Fibroblast of skin of left biceps (primary cell): ENCODE measurements at places on chromosomes 3 and 15.

DNA sequence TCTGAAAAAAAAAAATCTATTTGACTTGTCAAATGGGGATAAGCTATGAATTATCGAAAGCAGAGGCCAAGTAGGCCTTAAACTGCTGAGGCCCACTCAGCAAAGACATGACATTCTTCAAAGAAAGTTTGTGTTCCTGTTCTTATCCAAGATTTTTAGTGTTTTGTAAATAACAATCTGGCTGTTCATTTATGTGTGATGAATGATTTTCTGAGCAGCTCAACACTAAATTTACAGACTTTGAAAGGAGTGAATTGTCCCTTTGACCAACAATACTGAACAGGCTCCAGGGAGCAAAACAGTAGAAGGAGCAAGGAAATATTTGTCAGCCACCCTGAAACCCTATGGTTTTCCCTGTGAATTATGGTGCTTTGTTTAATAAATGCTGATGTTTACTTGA is 512.6 kb upstream of the NAALADL2 start:
- DNase-seq: no peak

- DNase-seq: no peak
These were observed 551.8 kb upstream of the CBLB start for GRCh38 chr3:106420628-106421027.

DNA sequence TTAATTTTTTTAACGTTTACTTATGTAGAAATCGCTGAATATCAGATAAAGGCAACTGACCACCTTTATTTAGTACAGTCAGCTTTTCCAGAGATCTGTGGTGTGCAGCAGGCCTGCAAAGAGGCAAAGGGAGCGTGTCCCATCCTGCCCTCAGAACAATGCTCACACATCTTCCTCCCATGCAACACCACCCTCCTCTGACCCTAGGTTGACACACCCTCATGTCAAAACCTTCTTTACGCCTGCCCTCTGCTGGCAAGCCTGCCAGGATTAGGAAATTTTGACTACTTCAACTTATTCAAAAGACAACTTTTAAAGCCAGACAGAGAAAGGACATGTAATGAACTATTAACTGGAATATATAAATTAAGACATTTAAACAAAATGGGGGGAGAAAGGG is 513.7 kb downstream of the FOXP1 start:
- DNase-seq: no peak

GRCh38 chr15:37134244-37134643 is 33.9 kb upstream of the MEIS2 start:
- no peak for DNase-seq

- DNase-seq: no peak
These were observed 50.8 kb upstream of the PRR23E start for GRCh38 chr3:127141921-127142730.

GRCh38 chr3:119631516-119631915 is 28.9 kb downstream of the POPDC2 start:
- DNase-seq: no peak

GRCh38 chr3:68996356-68996995 is 17.0 kb downstream of the EOGT start:
- DNase-seq: no peak

DNA sequence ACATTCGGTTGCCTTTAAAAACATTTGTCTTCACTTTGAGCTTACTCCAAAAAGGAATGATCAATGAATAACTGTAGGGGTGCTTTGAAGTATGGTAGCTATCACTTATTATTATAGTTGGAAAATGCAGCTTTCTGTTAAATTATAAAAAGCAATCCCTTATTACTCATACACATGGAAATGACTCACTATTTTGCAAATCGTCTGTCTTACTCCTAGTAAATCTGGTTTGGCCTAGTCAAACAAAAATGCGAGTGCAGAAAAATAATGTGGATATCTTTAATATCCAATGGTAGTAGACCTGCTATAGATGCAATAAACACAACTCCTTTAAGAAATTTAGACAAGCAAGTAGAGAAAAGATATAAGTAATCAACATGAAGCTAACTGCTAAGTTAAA is 112.5 kb downstream of the ZIC1 start:
- peak; percentile 30 for DNase-seq

- no peak for DNase-seq
These were observed 206.4 kb downstream of the MEX3B start for GRCh38 chr15:81839387-81839786.

DNA sequence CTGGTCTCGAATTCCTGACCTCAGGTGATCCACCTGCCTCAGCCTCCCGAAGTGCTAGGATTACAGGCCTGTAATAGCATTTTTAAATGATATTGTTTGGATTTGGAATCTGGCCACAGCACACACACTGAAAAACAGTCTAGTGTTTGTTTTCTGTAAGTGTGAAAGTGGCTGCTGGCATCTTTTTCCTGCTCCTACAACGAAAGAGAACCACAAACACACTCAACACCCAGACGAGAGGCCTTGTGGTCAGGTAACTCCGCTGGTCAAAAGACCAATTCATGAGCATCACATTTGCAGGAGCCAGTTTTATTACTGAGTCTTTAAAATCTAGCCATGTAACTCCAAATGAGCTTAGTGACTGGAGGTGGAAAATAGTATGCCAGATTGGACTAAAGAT is 50.2 kb downstream of the IMPG2 start:
- no peak for DNase-seq

DNA sequence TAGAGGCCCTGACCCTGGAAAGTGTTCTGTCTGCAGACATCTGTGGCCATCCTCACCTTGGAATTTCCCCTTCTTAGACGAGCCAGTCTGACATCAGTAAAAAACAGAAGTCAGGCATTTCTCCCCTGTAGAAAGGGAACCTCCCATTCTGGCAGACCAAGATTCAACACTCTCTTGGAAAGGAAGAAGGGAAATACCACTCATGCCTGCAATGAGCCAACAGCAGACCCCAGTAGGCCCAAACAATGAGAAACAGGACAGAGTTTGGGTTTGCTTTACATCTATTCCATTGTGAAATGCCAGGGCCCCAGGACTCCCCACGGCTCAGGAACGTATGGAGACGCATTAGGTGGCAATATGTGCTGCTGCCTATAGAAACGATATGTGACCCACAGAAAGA is 264.0 kb upstream of the NSMCE3 start:
- DNase-seq: no peak

DNA sequence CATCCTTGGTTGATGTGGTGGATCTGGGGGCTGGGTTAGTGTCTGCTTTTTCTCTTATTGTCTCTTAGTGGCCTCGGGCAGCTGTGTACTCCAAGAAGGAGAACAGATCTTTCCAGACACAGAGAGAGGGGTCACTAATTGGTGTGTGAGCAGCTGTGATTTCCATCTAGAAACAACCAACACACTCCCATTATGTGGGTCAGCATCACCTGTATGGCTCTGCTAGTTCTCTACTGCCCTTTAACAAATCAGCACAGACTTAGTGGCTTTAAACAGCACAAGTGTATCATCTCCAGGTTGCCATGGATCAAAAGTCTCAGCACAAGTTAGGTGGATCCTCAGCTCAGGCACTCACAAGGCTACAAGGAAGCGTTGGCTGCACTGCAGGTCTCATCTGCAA is 156.8 kb downstream of the LRTM1 start:
- no peak for DNase-seq

- DNase-seq: no peak
These were observed 237.6 kb upstream of the NDN start for GRCh38 chr15:23924686-23925085.

GRCh38 chr15:88605189-88606069 is 15.7 kb upstream of the AEN start:
- DNase-seq: no peak

DNA sequence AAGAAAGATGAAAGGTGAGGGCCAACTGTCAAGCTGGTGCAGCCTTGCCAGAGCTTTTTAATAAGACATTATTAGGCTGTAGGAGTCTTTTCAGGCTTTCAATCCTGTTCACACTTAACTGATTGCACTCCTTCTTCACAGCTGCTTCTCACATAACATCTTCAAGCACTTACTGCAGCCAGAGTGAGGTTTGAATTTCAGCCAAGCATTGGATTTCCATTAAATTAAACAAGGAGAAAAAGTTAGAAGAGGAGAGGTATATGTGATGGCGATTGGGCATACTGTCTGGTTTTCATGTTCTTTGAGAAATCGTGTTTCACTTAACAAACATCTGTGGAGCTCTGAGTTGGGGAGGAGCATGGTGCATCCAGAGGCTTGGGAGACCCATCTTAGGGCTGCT is 392.8 kb upstream of the LRRC3B start:
- DNase-seq: no peak

DNA sequence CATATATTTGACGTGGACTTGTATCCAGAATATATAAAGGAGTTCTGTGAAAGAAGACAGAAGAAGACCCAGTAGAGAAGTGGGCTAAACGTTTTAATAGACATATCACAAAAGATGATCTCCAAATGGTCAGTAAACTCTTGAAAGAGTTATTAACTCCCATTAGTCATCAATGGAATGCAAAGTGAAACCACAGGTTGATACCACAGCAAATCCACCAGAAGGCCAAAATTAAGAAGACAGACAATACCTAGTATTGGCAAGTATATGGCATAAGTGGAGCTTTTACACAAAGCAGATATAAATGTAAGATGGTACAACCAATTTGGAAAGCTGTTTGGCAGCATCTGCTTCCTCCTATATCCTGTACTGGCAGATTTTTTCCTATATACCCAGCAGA is 6.0 kb downstream of the SPATA16 start:
- no peak for DNase-seq

- DNase-seq: no peak
These were observed 11.9 kb upstream of the SRP14 start for GRCh38 chr15:40050788-40051470.

DNA sequence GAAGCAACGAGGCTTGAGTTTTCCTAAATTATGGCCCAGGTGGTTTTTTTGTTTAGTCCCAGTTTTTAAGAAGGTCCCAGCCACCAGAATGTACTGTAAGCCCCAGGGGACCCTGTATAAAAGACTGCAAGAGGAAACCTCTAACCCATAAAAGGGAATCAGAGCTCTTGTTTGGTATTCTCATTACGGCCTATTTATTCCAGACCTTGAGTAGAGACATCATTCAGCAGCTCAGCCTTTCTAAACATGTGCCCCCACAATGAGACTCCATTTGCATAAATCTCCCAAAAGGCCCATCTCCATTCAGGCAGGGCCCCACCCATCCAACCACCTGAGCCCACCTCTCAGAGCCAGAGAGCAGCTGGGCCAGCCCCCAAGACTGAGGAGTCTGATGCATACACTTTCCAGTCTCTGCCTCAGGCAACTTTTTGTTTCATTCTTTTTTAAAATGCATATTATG is 25.7 kb downstream of the ZDHHC3 start:
- no peak for DNase-seq

DNA sequence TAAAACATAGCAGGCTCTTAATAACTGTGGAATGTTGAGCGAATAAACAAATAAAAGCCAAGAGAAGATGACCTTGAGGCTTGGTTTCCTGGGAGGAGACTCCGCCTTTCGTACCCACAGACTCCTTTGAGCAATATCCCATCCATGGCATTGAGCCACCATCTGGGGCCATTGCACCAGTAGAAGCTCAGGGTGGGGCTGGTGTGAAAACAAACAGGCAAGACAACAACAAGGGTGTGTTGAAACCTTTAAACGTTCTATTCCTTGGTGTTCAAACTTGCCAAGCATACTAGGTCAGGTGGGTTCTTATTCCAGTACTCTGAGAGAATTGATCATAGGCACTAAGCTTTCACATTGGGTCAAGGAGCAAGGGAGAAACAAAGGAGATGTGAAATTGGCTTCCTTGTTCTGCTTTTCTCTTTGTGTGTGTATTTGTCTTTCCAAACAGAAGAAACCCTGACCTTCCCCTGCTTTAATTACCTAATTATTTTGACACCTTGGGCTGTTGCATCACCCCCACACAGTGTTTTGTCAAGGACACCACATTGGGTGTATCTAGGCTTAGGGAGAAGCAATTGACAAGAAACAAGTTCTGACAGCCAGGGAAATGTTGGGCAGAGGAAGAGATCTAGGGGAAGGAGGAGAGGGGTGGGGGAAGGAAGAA is 105.1 kb upstream of the BCL6 start:
- DNase-seq: no peak

DNA sequence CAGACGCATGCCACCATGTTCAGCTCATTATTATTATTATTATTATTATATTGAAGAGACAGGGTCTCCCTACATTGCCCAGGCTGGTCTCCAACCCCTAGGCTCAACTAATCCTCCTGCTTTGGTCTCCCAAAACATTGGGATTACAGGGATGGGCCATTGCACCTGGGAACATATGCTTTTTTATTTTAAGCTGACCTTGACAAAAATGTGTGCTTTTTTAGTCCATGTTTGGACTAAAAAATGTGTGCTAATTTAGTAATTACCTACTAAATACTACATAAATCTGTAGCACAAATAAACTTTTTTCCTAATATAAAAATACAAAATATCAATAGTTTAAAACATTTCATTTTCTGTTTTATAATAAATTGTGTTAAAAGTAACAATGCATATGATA is 693.2 kb downstream of the ROBO1 start:
- no peak for DNase-seq

DNA sequence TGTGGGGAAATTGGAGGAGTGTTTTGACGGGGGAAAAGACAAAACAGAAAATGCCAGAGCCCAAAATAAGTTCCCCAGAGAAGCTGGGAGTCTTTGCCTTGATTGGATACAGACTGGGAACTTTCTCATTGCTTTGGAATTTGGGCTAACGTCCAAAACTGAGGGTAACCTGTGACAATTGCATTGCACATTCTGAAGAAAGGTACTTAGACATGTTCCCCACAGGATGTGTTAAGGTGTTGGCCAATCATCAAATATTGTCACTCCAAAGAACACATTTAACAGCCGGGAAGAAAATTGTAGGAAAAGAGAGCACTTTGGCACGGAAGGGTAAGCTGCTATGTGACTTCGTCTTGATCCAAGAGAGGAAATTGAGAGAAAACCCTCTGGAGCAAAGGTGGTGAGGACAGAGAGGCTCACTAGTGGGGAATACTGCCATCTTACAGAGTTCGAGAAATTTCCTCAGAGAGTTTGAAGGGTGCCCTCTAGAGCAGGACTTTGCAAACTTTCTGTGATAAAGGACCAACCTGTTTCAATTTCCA is 619.5 kb upstream of the TBL1XR1 start:
- DNase-seq: no peak

- no peak for DNase-seq
These were observed 1.7 kb downstream of the SLC25A20 start for GRCh38 chr3:48896936-48897335.

GRCh38 chr3:15205934-15206661 is at the start of gene CAPN7:
Gene CAPN7 (plus strand): TSS chr3:15206246. CDS start chr3:15206496, 250 bp downstream.
- peak; percentile 81 for DNase-seq

GRCh38 chr3:130529486-130530215 is 12.7 kb downstream of the COL6A6 start:
- DNase-seq: no peak

- DNase-seq: no peak
These were observed 34.7 kb downstream of the RPL22L1 start for GRCh38 chr3:170835336-170835735.

- DNase-seq: no peak
These were observed 205.0 kb upstream of the ADAMTS9 start for GRCh38 chr3:64892671-64893309.

GRCh38 chr3:52809662-52810377 is 15.2 kb downstream of the ITIH3 start:
- no peak for DNase-seq

GRCh38 chr3:54955941-54956340 is 28.1 kb upstream of the LRTM1 start:
- DNase-seq: no peak
